NCI-H774 (cell line): ENCODE measurements at places on chromosomes 6 and 20.

- DNase-seq = peak; percentile 52
Observed at GRCh38 chr6:138258991-138259390, 40.7 kb upstream of the PBOV1 start.

DNA sequence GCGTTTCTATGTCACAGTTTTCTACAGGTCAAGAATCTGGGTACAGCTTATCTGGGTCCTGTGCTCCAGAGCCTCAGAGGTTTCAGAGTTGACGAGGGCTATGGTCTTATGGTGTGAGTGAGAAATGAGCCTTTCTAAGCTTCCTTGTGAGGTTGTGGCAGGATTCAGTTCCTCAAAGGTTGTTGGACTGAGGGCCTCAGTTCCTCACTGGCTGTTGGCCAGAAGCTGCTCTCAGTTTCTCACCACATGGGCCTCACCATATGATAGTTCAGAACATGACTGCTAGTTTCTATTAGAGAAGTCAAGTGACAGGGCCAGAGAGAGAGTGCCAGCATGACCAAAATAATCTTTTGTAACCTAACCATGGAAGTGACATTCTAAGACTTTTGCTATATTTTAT, 96.1 kb downstream of the NUS1 start:
- DNase-seq = no peak

GRCh38 chr20:36720510-36720909, 25.4 kb downstream of the NDRG3 start:
- DNase-seq = no peak

GRCh38 chr6:44575644-44576043, 188.1 kb downstream of the CDC5L start:
- no peak for DNase-seq

- DNase-seq = no peak
Observed at GRCh38 chr20:8474027-8474668, 342.1 kb downstream of the PLCB1 start.

- DNase-seq = no peak
Observed at GRCh38 chr20:18072532-18072931, 14.8 kb upstream of the OVOL2 start.

- no peak for DNase-seq
Observed at GRCh38 chr20:52049001-52049731, 142.4 kb downstream of the ZFP64 start.

DNA sequence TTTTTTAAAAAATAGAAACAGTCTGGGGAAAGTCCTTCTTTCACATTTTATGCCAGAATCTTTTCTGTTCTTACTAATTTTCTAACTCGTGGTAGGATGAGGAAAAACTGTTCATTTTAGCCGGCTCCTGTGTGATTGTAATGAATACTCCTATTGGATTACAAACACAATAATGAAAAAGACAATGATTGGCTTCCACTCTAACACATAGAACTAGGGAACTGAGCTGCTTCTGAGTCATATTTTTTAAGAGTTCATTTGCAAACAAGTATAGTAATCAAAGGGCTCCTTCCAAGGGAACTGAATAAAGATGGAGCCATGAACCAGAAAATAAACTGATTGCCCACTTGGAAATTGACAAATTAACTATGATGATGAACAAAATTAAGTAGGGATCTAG, 265.3 kb upstream of the TCF21 start:
- DNase-seq = no peak

DNA sequence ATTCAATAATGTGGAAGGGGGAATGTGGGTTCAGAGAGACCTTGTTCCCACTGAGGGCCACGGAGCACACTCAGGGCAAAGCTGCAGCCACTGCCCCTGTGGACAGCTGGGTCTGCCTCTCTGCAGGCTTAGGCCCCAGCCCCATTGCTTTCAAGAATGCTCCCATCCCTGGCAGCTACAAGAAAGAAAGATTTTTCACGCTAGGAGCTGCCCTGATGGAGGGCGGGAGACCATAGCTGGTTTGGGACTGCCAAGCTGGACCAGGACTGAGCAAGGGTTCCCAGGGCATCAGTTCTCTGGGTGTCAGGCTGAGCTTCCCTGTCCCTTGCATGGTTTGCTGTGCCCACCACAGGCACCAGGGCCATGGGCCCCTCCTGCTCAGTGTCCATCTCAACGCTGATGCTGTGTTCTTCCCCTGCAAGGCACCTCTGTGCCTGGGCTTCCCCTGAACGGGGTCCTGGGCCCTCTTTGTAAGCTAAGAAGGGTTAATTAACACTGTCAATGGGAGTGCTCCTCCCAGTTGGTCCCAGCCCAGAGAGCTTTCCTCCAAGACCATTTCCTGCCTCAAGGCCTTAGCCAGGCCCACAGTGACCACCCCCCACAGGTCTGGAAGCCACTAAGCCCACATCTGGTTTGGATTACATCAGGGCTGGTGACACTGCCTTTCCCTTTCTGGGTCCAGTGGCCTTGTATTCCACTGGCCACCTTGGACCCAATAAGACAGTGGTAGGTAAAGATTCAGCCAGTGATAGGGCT, 8.4 kb downstream of the FOXS1 start:
- no peak for DNase-seq

- no peak for DNase-seq
Observed at GRCh38 chr20:20710443-20711315, 1.8 kb downstream of the RALGAPA2 start.

GRCh38 chr6:169411296-169411695, 157.7 kb upstream of the THBS2 start:
- DNase-seq = no peak

GRCh38 chr6:143060806-143061596, at the start of gene AIG1:
TSS of gene AIG1 (plus strand) at chr6:143060889. CDS start at chr6:143060926, 37 bp downstream.
- DNase-seq = peak; percentile 88

GRCh38 chr6:113010196-113010989, 663.3 kb downstream of the RFPL4B start:
- no peak for DNase-seq

- DNase-seq = no peak
Observed at GRCh38 chr6:33029328-33030184, 20.2 kb upstream of the HLA-DOA start.

DNA sequence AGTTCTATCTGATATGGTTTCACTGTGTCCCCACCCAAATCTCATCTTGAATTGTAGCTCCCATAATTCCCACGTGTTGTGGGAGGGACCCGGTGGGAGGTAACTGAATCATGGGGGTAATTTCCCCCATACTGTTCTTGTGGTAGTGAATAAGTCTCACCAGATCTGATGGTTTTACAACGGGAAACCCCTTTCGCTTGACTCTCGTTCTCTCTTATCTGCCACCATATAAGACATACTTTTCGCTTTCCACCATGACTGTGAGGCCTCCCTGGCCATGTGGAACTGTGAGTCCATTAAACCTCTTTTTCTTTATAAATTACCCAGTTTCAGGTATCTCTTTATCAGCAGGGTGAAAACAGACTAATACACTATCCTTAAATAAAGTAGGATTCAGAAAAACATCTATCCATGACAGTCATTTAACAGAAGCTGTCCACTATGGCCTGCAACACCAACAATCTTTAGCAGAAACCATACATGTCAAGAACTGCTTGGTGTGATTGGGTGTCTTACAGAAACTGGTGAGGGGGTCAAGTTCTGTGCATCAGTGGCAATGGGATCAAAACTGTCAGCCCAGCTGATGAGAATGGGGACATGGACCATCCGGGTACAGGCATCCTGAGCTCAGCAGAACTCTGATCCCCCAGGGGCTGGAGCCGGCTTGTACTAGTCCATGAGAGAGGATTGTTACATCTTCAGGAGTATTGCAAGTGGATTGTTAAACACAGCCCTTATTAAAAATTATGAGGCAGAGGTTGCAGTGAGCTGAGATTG, 59.2 kb downstream of the SCML4 start:
- DNase-seq = no peak

- no peak for DNase-seq
Observed at GRCh38 chr6:97674802-97675201, 391.8 kb upstream of the MMS22L start.

DNA sequence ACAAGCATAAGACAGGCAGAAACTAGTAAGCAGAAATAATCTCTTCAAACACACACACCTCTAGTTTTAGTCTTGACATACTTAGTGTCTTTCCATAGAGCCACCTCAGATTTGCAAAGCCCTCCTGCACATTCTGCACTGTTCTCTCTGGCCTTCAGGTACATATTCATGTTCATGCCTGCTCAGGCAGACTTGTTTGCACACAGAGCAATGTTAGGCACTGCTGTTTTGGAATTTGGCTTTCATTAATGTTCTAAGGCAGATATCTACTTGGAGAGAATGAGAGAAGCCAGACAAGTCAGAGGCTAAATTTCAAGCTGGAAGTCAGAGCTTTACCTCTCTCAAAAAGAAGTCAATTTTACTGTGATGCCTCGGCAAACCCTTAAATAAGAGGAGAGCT, 21.3 kb upstream of the DST start:
- no peak for DNase-seq

GRCh38 chr6:157233686-157234085, 89.6 kb downstream of the TMEM242 start:
- peak; percentile 51 for DNase-seq

DNA sequence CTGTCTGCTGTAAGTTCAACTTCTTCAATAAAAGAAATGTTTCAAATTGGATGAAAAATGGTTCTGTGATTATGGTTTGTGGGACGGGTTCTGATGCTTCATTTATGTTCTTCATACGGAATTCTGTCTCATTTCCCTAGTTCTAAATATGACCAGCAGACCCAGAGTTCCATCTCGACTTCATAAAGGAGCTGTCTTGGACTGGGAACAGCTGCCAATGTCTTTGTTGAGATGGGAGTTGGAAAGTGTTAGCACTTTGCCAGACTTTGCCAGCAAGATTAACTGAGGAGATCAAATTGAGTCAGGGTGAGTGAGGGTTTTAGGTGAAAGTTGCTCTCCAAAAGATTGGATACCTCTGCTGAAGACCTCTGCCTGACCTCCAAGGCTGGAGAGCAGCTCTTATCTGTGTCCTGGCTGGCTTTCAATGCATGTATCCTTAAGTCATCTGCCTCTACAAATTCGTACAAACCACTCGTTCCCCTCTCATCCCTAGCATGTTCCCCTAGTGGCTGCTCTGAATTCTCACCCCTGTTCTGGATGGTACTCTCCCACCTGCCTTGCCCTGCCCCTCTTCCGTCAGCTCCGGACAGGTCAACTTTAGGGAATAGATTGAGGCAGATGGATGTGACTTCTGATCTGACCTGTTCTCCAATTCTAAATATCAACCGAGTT, at the start of gene EFCAB8:
TSS of gene EFCAB8 (plus strand) at position 223 of the 672 bp plus-strand sequence. CDS start 4,870 bp downstream, outside the sequence.
- no peak for DNase-seq

GRCh38 chr6:139882234-139882633, 507.8 kb upstream of the CITED2 start:
- DNase-seq = no peak

- DNase-seq = no peak
Observed at GRCh38 chr20:60334911-60335310, 376.7 kb downstream of the CDH26 start.

GRCh38 chr6:100307561-100307960, 157.2 kb downstream of the SIM1 start:
- no peak for DNase-seq
